ENCODE measurements at places on chromosomes 2 and 18.

DNA sequence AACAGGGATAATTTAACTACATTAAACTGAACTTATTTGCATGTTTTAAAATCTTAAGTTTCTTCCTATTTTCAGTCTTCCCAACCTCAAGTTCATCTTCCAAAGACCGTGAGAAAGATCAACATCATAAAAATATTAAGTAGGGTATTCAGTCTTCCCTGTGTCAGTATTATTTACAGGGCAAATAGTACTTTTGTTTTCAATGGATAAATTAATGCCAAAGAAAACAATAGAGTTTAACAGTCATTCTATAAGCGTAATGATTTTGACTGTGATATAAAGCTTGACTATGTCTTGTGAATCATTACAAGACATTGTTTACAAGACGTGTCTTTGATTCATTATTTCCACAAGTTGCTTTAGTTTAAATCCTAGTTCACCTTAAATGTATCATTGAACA is 48.0 kb upstream of the NRXN1 start:
- DNase-seq, result no peak

- no peak for DNase-seq
Observed at GRCh38 chr2:10868465-10869314, 43.0 kb upstream of the KCNF1 start.

GRCh38 chr18:74610051-74610615 is 12.5 kb downstream of the ZNF407 start:
- DNase-seq, result no peak

DNA sequence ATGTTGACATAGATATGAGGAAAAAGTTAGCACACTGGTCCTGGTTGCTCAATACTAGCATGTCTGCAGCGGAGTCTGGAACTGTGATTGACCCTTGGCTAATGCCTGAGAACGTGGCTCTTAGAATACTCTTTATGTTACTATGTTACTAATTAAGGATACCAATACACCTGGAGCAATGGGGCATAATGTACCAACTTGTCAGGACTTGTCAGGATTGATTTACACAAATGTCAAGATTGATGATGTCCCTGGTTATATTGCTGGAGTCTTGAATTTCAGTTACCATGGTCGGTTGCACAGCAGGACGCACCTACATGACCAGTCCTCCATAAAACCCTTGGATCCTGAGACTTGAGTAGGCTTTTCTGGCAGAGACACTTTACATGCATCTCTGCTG is 810.9 kb downstream of the CPS1 start:
- DNase-seq, result no peak

DNA sequence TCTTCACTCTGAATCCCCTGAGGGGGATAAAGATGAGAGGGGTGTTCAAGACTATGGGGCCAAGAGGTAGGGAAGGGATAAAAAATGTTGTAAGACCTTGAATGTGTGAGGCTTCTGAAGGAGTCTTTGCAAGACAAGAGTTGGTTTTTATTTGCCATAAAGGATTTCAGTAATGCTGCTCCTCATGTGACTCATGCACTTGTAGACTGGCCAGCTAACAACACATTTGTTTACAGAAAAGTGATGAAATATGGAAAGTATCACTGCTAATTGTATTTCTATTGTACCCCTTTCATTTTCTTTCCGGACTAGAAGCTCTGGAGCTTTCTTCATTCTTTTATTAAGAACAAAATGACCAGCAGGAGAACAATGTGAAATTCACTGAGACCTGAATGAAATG is 782.1 kb downstream of the EPHA4 start:
- DNase-seq, result no peak

DNA sequence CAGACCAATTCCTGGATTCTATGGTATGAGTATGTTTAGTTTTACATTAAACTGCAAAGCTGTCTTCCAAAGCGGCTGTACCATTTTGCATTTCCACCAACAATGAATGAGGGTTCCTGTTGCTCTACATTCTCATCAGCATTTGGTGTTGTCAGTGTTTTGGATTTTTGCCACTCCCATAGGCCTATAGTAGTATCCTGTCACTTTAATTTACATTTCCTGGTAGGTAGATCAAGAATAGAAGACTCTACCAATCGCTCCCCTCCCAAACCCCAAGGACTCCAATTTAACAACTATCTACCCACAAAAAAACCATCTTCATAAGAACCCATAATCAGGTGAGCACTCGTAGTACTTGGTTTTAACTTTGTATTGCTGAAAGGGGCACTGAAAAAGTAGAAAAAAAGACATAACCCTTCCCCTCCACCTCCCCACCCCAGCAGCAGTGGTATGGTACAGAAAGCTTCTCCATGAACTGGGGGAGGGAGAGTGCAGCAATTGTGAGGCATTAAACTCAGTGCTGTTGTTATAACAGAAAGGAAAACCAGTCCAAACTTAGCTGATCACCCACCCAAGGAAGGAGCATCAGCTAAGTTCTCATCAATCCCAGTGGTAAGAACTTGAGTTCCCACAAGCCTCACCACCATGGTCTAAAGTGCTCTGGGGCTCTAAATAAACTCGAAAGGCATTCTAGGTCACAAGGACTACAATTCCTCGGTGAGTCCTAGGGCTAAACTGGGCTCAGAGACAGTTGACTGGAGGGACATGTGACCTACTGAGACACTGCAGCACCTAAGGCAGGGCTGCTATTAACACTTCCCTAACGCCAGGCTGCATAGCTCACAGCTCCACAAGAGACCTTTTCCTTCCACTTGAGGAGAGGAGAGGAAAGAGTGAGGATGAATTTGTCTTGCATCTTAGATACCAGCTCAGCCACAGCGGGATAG is 35.5 kb upstream of the CYTIP start:
- DNase-seq, result no peak

- DNase-seq, result no peak
Observed at GRCh38 chr2:46779447-46779941, 136.1 kb downstream of the MCFD2 start.

- no peak for DNase-seq
Observed at GRCh38 chr2:6866275-6866671, 566 bp upstream of the CMPK2 start.

DNA sequence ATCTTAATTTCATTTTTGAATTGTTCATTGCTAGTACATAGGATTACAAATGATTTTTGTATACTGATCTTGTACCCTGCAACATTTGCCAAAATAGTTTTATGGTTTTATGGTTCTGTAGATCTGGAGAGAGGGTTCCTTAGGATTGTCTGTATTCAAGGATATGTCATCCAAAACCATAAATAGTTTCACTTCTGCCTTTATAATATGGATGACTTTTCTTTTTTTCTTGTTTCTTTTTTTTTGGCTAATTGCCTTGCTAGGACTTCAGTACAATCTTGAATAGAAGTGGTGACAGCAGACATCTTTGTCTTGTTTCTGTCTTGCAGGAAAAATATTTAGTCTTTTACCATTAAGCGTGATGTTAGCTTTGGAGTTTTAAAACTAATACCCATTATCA is 383.9 kb upstream of the HS6ST1 start:
- no peak for DNase-seq

DNA sequence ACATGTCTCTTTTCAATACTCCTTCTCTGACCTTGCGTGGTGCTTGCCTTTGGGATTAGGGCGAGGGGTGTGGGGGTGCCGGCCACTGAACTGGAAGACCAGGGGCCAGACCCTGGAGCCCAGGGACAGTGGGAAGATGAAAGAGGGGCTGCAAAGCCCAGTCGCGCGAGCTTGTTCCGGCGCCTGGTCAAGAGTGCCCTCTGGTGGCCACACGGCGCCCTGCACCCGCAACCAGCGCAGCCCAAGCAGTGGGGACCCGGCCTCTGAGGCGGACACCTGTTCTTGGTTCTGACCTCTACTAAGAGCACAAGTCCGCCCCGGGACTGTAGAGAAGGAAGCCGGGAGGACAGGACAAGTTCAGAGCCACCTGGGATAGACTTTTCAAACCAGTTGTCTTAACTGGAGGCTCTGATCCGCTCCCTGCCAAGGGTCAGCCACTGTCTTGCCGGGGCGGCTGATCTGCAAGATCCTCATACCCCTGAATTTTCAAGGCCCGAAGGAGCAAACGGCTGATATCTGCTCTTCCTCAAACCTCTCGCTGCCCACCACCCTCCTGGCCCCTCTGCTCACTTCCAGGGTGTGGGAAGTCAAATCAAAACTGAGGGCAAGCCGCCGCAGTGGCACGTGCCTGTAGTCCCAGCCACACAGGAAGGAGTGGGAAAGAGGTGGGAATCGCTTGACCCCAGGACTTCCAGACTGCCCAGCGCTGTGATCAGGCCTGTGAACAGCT is 14.9 kb upstream of the MSH6 start:
- no peak for DNase-seq

DNA sequence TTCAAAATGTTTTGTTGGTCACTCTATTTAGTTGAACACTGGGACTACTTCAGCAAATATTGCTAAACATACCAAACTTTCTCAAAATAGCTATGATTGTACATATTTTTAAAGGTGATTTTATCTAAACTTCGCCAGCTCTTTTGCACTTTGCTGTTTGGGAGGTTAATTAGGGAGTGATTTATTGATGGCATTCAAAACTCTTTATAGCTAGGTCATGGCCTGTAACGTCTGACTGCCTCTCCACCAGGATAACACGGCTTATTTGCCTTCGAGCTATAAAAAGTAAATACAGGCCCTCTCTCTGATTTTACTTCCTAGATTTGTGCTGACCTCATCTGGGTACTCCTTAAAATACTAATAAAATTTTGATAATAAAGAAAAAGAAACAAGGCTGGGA is 931.9 kb downstream of the DCDC2C start:
- DNase-seq, result no peak

- DNase-seq, result no peak
Observed at GRCh38 chr2:118103951-118104940, 16.0 kb downstream of the INSIG2 start.

Measured in SK-N-MC (cell line).